ENCODE measurements at places on chromosomes 13 and 19.

DNA sequence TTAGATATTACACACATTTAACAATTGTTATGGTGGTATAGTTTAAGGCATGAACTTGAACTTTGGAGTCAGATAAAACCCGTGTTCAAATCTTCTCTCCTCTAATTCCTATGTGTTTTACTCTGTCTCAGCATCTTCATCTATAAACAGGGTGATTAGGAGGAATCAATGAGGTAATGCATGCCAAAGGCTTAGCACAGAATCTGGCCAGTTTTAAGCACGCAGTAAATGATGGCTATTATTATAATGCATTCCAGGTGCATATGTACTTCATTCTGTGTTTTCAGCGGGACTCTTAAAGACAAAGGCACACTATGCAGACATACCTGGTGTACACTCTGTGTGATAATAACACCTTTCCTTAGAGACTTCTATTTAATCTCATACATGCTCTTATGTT, 88.0 kb upstream of the FRY start:
- DNase-seq: no peak

DNA sequence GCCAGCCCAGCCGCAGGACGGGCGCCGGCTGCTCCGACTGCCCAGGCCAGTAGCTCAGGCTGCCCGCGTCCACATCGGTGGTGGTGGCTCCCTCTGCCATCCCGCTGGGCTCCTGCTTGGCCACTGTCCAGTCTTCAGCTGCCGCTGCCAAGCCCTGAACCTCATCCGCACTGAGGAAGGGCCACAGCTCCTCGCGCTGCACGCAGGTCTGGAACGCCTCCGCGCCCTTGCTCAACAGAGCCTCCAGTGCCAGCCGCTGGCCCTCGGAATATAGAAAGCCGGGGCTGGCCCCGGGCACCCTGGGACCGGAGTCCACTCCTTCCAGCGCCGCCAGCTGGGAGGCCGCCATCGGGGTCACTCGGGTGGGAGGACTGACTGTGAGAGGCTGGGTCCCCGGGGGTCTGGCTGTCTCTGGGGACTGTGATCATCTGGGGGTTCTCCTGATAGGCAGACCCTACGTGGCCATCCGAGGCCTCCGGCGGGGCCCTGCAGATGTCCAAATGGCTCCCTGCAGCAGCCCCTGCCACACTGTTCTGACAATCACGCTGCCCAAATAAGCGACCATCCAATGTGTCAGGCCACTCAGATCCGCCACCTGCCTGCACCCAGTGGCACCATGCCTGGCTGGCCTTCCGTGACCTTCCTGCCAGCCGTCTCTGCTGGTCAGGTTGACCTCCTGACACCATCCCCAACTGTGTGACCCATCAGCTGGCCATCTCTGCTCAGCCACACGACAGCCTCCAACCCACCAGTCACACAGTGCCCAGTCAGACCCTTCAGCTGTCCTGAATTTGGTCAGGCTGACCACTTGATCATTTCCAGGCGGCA, 1.6 kb downstream of the FAM83E start:
- DNase-seq: no peak

GRCh38 chr19:18529782-18530181, 7.9 kb upstream of the ELL start:
- DNase-seq: no peak

DNA sequence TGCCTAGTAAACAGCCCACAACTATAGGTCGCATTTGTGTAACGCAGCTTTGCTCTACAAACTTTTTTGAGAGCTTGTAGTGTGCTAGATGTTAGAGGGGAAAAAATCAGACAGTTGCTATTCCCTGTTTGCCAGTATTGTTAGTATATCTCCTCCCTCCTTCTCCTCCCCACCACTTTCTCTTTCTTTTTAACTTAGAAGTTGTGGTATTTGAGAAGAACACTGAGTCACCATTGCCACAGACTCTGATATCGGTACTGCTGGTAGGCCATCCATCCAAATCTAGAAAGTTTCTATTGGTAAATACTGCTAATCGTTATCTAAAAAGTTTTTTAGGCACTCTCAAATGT, 666 bp downstream of the POMP start:
- no peak for DNase-seq

- DNase-seq: no peak
These were observed 205.1 kb downstream of the DACH1 start for GRCh38 chr13:71661921-71662320.

DNA sequence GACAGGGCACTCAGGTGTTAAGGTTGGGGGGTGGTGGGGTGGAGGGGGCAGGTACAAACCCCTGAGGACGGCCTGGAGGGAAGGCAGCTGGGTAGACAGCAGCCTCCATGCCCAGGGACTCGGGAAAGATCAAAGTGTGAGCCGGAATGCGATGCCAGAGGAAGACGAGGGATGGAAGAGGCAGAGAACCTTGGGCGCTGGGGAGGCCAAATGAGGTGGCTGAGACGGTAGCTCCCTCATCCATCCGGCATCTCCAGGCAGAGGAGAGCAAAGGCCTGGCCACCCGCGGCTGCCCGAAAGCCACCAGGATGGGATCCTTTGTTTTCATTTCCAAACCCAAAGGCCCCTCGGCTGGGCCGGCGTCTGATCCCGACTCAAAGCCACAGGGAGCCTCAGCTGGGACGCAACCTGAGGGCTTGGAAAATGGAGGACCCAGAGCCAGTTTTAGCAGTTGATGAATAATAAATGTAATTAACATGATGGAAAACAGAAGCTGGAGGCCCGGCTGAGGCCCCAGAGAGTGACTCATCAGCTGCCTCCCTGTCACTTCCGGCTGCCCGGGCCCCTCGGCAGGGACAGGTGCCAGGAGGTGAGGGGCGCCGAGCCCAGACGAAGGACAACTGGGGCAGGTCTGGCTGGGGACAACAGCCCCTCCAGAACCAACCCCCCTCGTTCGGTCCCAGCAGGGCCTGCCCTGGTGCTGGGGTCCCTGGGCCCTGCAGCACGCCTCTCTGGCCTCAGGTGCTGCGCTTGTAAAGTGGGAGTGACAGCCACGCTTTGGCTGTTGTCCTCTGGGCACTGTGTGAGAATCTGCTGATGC, 61.6 kb downstream of the CEBPG start:
- DNase-seq: no peak

DNA sequence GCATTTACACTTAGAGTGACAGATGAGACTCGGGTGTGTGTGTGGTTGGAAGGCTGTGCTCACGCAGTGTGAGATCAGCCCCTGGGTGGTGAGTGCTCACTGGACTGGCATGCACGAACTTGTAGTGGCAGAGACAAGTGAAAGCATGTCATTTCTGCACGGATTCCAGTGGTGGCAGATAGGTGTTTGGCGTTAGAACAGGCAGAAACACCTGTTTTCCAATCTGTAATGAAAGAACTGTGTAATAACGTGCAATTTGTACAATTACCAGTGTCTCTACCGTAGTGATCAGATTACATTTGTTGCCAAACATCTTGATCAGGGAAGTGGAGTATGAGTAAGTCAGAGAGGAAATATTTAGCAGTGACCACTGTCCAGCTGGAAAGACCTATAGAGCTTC, 8.2 kb downstream of the LAMP1 start:
- DNase-seq: no peak

- no peak for DNase-seq
These were observed 25.7 kb downstream of the C13orf46 start for GRCh38 chr13:113948034-113948742.

- DNase-seq: no peak
These were observed at the start of gene SYT5 for GRCh38 chr19:55179606-55180484. Gene SYT5 (minus strand): TSS chr19:55180289. CDS start chr19:55179041, 1,248 bp downstream.

- DNase-seq: no peak
These were observed 50.4 kb downstream of the NUFIP1 start for GRCh38 chr13:44938854-44939253.

DNA sequence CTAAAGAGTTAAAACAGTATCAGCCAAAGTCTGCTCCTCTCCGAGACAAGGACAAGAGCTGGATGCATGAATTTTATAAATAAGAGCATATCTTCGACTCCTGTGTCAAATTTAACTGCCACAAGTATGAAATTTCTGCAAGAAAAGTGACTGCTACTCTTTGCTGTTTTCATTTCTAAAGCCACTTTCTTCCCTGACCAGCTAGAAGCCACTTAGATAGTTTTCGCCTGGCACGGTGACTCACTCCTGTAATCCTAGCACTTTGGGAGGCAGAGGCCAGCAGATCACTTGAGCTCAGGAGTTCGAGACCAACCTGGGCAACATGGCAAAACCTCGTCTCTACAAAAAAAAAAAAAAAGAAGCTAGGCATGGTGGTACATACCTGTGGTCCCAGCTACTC, 61.3 kb downstream of the ENOX1 start:
- DNase-seq: no peak

DNA sequence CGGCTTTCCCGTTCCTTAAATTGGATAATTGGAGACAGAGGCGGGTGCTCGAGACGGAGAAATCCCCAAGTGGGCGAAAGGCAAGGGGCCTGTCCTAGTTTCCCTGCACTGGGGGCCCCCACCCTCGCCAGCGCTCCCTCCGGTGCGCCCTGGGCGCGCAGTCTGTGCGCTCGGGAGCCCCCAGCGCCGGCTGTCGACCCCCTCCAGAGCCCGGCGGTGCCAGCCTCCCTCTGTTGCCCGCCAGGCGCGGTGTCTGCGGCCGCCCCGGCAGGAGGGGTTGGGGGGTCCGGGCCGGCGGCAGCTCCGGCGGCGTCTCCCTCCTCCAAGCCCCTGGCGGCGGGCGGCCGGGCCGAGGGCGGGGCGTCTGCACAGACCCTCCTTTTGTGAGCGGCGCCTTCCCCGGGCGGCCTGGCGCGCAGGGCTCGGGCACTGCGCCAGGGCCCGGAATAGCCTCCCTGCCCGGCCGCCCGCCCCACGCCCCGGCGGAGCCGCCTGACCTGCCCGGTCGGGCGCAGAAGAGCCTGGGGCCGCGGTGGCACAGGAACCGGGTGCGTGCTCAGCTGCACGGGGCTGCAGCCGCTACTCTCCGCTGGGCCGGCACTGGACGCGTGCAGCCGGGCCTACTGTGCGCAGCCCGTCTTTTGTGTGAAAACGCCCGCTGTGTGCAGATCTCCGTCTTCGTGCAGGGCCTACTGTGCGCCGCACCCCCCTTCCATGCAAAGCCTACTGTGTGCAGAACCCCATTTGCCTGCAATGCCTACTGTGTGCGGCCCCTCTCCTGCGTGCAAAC, 13.2 kb downstream of the GADD45B start:
- no peak for DNase-seq

DNA sequence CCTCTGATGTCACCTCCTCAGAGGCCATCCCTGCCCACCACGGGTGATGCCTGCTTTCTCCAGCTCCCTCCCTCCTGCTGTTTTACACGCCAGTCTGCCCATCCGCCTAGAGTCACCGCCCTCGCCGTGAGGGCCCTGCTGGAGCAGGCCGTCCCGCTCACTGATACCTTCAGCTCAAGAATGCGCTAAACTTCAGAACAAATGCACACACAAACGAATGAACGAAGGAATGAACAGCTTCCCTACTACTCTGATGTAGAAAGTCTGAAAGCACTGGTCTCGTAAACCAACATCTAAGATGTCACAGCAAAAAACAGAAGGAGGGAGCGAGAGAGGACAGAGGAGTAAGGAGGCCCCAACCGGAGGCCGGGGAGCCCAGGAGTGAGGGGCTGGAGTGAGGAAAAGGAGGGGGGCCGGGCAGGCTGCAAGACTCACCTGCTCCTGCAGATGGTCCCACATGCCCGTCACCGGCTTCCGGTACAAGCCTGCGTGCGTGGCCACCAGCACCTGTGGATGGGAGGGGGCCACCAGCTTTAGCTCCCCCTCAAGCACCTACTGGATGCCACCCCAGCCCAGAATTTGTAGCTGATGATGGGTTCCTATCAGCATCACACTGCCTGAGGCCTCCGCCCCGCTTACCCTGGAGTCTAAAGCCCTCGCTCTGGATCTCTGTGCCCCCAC, 4.0 kb downstream of the PNKP start:
- no peak for DNase-seq

DNA sequence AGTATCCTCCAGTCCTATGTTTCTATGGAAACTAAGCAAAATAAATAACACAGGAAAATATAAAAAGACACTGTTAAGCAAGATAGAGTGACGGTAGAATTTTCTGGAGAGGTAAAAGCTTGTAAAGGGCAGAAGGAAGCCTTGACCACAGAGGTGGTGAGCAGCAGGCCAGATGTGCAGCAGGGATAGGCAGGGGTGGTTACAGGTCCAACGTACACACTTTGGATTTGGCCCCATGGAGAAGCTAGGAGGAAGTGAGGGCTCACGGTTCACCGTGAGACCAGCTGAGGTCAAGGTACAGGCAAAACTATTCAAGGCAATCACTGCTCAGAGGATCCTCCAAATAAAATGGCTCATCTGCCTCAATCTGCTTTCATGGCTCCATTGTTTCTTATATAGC, 242.8 kb downstream of the B3GLCT start:
- no peak for DNase-seq

- DNase-seq: no peak
These were observed 170.0 kb upstream of the KL start for GRCh38 chr13:32845952-32846950.

DNA sequence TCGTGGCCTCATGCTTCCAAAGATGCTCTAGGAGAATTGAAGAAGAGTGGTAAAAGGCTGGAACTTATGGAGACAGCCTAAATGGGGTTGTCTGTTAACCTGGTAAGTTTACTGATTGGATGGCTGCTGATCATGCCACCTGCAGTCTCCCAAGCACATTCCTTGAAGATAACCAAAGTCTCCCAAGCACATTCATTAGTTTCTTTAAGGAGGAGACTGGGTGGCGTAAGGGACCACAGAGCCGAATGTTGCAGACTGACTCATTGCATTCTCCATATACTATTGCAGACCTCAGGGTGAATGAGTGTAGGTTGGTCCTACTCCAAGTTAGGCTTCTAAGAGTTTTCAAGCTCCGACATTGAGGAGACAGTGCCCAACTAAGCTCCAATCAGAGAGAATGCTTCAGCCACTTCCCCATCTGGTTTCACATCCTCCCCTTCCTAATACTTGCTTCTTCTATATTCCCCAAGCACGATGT, at the start of gene IGFL3:
TSS of gene IGFL3 (minus strand) at position 51 of the 478 bp plus-strand sequence. CDS start at position 12, 39 bp downstream.
- no peak for DNase-seq

GRCh38 chr13:33728271-33729037, 89.5 kb upstream of the RFC3 start:
- no peak for DNase-seq

GRCh38 chr13:88544836-88545235, 873.7 kb downstream of the SLITRK5 start:
- DNase-seq: no peak

Measured in esophagus squamous epithelium (tissue), 5 donors.